ENCODE measurements at places on chromosomes 2 and 18.
A peak's percentile ranks its signal among the peaks of the same experiment; 100 is the strongest.

DNA sequence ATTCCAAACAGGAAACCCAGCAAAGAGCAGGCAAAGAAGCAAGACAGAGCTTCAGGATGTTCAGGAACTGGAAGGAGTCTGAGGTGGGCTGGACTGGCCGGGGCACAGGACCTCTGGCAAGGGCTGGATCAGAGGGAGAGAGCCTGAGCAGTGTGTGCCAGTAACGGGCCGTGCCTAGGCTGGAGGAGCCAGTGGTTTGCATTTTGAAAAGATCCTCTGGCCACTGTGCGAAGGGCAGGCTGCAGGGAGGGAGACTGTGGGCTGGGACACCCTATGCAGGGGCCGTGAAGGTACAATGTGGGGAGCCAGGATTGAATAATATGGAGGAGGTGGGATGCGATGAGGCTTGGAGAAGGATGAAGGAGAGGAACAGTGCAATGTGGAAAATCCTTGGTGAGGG lies 6.2 kb upstream of the SDC1 start:
- no peak overlapping the region for H3K27ac ChIP-seq
- no peaks in the 10 kb centered on the region for H3K4me1 ChIP-seq
- DNase-seq: no peak
- H3K27me3 ChIP-seq: peaks cover 3% of the 10 kb centered on the region
- H3K36me3 ChIP-seq: no peaks in the 10 kb centered on the region
- no peak overlapping the region for H3K4me3 ChIP-seq

DNA sequence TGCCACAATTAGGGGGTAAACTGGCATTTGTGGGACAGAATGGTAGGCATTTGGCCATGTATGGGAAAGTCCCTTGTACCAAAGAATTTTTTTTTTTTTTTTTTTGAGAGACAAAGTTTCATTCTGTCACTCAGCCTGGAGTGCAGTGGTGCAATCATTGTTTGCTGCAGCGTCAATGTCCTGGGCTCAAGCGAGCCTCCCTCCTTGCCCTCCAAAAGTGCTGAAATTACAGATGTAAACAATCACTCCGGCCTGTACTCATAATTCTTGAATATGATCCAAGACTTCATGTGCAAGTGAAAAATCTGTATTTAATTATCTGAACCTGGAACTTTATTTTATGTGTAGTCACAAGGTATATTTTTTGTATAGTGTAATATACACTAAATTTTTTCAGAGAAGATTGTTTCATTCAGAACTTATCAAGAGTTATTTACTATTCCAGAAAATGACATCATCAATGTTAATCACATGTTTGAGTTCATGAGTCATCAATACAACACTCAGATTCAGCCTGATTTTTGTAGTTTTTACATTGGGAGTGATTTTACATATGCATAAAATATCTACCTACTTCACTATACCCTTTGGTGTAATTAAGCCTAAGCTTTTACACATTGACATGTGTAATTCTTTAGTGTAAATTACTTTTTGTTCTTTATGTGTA lies 138.7 kb upstream of the L3MBTL4 start:
- H3K27ac ChIP-seq: no peak overlapping the region
- no peaks in the 10 kb centered on the region for H3K36me3 ChIP-seq
- H3K4me3 ChIP-seq: no peak overlapping the region
- H3K4me1 ChIP-seq: no peaks in the 10 kb centered on the region

- H3K4me3 ChIP-seq: no peak overlapping the region
- H3K27me3 ChIP-seq: no peaks in the 10 kb centered on the region
- no peaks in the 10 kb centered on the region for H3K36me3 ChIP-seq
These were observed 259.3 kb downstream of the PTGR3 start for GRCh38 chr18:74949611-74950010.

DNA sequence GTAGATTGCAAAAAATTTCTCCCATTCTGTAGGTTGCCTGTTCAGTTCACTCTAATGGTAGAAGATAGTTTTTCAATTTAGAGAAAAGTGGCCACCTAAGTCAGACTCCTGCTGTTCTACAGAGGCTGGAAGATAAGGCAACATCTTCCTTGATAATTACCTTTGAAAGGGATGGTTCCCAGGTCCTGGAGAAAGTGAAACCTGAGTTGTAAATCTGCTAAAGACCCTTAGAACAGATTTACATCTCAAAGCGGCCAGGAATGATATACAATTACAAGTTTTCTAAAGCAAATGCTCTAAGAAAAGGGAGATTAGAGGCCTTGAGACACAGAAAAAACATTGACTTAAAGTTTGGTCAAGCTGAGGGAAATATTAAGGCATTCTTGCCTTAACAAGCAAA lies 1350.2 kb upstream of the FAM98A start:
- H3K27ac ChIP-seq: no peak overlapping the region
- no peaks in the 10 kb centered on the region for H3K4me1 ChIP-seq
- no peaks in the 10 kb centered on the region for H3K36me3 ChIP-seq
- H3K27me3 ChIP-seq: no peaks in the 10 kb centered on the region
- no peak for DNase-seq
- H3K4me3 ChIP-seq: no peak overlapping the region

DNA sequence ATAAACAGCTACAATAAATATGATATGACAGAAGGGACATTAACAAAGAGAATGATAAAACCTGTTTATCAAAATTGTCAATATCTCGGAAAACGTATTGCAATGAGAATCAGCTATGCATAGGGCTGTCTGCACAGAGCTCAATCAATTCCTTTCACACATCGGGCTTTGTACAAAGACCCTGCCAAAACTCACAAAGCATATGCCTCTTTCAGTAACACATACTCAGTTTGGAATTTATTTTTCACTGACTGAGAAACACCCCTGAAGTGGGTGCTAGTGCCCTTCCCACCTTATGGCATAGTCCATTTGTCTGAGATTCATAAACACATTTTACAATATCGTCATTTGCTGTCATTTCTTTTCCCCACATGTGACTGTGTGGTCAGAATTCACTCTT lies 815.8 kb upstream of the FAM98A start:
- no peak overlapping the region for H3K27ac ChIP-seq
- H3K36me3 ChIP-seq: no peaks in the 10 kb centered on the region
- no peak for DNase-seq
- H3K4me1 ChIP-seq: no peaks in the 10 kb centered on the region
- H3K27me3 ChIP-seq: no peaks in the 10 kb centered on the region

DNA sequence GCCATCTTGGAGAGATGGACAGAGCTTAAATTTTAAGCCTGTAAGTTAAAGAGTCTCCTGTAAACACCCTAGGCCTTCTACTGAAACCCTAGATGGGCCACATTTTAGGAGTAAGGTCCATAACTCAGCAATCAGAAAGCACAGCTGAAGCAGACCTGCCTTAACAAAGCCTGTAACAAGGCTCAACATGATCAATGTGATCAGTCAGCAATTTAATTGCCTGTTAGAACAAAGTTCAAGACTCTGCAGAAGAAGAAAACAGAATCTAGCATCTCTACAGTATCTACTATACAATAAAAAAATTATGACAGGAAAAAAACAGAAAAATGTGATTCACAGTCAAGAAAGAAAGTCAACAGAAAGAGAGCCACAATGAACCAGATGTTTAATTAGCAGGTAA lies 27.1 kb downstream of the SEPTIN10 start:
- H3K27me3 ChIP-seq: no peaks in the 10 kb centered on the region
- no peaks in the 10 kb centered on the region for H3K36me3 ChIP-seq
- H3K4me3 ChIP-seq: no peak overlapping the region
- no peak overlapping the region for H3K27ac ChIP-seq

GRCh38 chr2:165294912-165295311 lies 55.7 kb downstream of the SCN2A start:
- peaks cover 7% of the 10 kb centered on the region for H3K4me1 ChIP-seq
- no peaks in the 10 kb centered on the region for H3K36me3 ChIP-seq

DNA sequence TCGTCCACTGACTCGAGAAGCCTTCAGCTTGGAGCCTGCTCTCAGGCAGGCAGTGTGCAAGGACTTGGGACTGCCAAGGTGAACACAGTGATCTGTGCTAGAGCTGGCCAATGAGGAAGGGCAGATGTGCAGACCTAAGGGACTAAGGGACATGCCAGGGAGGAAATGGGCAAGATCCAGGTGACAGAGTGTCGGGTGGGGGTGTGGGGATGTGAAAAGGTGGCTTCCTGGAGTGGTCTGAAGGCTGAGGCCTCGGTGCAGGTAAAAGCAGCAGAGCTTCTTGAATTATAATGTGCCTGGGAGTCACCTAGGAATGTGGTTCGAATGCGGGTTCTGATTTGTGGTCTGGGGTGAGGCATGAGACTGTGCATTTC lies 42.0 kb downstream of the STEAP3 start:
- H3K27ac ChIP-seq: no peak overlapping the region
- H3K4me1 ChIP-seq: no peaks in the 10 kb centered on the region
- no peaks in the 10 kb centered on the region for H3K36me3 ChIP-seq
- H3K4me3 ChIP-seq: no peak overlapping the region
- no peak for DNase-seq

DNA sequence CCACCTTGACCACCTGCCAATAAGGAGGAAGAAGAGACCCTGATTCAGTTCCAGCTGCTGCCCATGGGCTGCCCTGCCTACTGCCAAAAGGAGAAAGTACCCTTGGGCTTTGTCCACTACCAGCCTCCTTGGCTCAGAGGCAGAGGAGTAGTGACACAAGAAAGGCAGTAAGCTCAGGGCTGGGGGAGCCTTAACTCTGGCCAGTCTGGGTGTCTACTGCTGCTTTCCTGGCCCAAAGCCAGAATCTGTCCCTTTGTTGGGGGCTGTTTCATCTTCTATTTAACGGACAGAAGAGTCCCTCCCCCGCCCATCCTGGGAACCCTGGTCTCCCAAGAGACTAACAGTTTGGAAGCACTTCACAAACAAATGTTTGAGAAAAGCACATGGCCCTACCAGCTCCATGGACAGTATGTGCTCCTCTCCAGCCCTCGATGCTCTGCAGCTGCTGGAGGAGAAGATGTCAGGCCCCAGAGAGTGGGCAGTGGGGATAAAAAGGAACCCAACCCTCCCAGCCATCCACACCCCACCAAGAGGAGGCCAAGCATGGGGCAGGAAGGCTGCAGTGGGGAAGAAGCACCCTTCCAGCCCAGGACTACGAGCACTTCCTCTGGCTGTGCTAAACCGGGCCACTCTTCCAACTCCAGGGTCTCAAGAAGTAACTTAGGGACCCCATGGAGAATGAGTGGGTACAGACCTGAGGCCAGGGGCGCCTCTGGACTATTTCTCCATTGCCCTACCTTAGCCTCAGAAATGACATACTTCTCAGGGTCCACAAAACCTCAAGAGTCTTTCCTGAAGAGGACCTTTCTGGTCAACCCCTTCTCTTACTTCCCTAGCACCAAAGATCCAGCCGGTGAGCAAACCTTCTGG lies 1.2 kb downstream of the ATG9A start:
- H3K27ac ChIP-seq: peak overlapping the region; percentile 70
- H3K4me1 ChIP-seq: peaks cover 17% of the 10 kb centered on the region
- H3K4me3 ChIP-seq: peak overlapping the region; percentile 92
- H3K27me3 ChIP-seq: no peaks in the 10 kb centered on the region
- no peak for DNase-seq
- H3K36me3 ChIP-seq: peaks cover 45% of the 10 kb centered on the region

DNA sequence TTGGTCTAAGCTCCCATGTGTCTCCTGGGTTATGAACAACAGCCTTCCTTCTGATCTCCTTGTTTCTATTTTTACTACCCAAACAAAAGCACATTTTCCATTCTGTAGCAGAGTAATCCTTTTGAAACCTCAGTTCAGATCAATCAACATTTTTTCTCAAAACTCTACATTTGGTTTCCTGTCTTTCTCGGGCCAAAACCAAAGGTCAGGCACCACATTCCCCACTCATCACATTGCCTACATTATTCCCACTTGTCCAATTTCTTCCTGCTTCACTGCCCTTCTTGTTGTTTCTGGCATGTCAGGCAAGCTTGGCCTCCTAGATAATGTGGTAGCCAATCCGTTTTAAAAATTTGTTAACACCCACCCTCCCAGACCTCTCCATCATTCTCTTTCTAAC lies 196.8 kb downstream of the PPP1R1C start:
- no peak overlapping the region for H3K27ac ChIP-seq
- no peaks in the 10 kb centered on the region for H3K4me1 ChIP-seq
- H3K4me3 ChIP-seq: no peak overlapping the region
- no peak for DNase-seq

DNA sequence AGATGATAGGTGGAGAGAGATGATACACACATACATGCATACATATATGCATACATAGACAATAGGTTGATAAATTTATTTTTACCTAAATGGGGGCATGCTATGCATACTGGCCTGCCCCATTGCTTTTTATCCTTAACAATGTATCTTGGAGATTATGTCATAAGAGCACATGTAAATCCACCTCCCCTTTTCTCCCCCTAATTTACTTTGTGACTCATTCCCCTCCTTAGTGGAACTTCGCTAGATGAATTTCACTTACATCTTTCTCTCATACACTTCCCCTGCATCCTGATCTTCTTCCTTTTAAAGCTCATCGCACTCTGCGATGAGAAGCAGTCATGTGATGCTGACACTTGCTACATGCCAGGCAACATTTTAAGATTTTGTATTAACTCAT lies 223.6 kb downstream of the C1D start:
- H3K4me1 ChIP-seq: no peaks in the 10 kb centered on the region
- no peak overlapping the region for H3K4me3 ChIP-seq

GRCh38 chr18:49619801-49620200 lies 57.9 kb downstream of the LIPG start:
- H3K4me3 ChIP-seq: no peak overlapping the region
- no peak overlapping the region for H3K27ac ChIP-seq
- H3K4me1 ChIP-seq: no peaks in the 10 kb centered on the region
- DNase-seq: no peak
- no peaks in the 10 kb centered on the region for H3K27me3 ChIP-seq

GRCh38 chr2:233248999-233249398 lies 2.5 kb upstream of the ATG16L1 start:
- H3K4me3 ChIP-seq: no peak overlapping the region
- peaks cover 23% of the 10 kb centered on the region for H3K4me1 ChIP-seq
- no peak overlapping the region for H3K27ac ChIP-seq
- no peaks in the 10 kb centered on the region for H3K27me3 ChIP-seq
- no peak for DNase-seq
- H3K36me3 ChIP-seq: peaks cover 4% of the 10 kb centered on the region

GRCh38 chr2:8132879-8133278 lies 549.0 kb upstream of the ID2 start:
- peaks cover 5% of the 10 kb centered on the region for H3K4me1 ChIP-seq
- no peak overlapping the region for H3K4me3 ChIP-seq
- H3K36me3 ChIP-seq: no peaks in the 10 kb centered on the region
- H3K27ac ChIP-seq: no peak overlapping the region
- no peak for DNase-seq
- H3K27me3 ChIP-seq: no peaks in the 10 kb centered on the region

GRCh38 chr2:130381145-130381544 lies 25.3 kb downstream of the PTPN18 start:
- H3K27ac ChIP-seq: no peak overlapping the region
- H3K27me3 ChIP-seq: no peaks in the 10 kb centered on the region
- no peak overlapping the region for H3K4me3 ChIP-seq
- H3K36me3 ChIP-seq: peaks cover 16% of the 10 kb centered on the region
- H3K4me1 ChIP-seq: peaks cover 49% of the 10 kb centered on the region

DNA sequence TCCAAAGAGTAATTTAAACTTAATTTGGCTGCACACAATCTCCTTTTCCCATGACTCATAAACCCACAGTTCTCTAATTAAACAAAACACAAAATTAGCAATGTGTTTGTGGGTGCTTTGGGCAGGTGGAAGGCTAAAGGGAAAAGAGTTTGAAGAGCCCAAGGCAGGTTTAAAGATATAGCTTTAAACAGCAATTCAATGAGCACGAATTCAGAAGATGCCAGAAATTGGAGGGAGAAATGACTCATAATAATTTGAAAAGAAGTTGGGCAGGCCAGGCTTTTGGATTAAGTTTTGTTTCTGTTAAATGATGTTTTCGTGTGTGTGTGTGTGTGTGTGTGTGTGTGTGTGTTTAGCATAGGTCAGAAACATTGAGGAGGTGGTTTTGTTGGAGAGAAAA lies 594.8 kb upstream of the ZEB2 start:
- H3K36me3 ChIP-seq: no peaks in the 10 kb centered on the region
- no peak overlapping the region for H3K4me3 ChIP-seq
- DNase-seq: no peak
- H3K4me1 ChIP-seq: no peaks in the 10 kb centered on the region
- H3K27me3 ChIP-seq: no peaks in the 10 kb centered on the region
